ENCODE measurements at places on chromosomes 16 and 17.

- DNase-seq = no peak
Observed at GRCh38 chr17:68924793-68925720, 30.1 kb downstream of the ABCA8 start.

DNA sequence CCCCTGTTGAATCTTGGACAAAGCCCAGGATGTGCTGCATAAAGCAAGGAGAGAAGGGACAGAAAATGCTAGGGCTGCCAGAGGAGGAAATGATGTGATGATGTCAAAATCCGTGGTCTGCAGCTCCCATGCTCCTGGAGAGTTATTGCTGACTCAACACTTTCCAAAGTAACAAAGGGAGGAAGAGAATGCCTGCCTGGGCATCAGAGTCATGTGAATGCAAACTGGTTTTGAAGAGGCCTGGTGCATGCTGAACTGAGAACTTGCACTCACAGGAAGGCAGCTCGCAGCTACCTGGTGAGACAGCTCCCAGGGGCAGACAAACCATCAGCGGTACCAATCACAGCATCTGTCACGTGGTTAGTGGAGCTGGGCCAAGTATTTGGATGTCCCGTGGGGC, 2.8 kb downstream of the MARVELD3 start:
- no peak for DNase-seq

DNA sequence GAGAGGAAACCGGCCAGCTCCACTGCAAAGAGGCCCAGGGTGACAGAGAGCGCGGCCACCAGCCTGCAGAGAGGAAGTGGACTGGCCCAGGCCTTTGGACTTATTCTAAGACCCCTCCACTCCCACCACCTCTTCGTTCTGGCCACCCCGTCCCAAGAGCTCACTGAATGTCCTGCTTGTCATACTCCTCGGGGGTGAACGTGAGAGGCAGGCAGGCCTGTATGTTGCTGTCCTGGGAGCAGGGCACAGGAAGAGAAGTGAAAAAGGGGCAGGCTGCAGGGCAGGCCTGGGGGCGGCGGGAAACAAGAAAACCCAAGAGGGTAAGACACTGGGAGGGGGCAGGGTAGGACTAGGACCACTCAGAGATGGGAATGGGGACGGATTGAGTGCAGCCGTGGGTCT, 384 bp downstream of the TMEM107 start:
- DNase-seq = no peak

DNA sequence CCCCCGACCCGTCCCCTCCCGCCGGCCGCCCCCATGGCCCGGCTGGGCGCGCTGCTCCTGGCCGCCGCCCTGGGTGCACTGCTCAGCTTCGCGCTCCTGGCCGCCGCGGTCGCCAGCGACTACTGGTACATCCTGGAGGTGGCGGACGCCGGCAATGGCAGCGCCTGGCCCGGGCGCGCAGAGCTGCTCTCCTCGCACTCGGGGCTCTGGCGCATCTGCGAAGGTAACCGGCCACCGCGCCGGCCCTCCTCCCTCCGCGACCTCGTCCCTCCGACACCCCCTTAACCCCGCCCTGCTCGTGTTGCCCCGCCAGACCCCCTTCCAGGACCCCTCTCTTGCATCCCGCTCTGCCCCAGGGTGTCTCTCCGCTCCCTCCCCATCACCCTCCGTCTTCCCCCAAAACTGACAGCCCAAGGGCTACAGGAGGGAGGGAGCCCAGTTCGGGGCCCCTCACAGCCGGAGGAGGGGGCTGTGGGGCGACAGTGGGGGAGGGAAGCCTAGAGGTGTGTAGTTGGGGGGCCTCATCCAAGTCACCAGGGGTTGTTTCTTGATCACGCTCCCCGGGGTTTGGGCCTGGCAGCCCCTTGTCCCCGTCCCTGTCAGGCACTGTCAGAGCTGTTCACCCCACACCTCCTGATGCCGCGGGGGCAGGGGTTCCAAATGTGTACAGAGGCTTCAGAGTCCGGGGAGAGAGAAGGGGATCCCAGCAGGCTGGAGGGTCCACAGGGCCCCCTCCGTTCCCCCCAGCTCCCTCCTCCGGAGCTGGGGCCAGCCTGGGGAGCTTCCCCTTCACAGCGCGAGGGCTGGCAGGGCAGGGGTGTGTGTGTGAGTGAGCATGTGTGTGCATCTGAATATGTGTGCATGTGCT, 794 bp downstream of the TMEM235 start:
- DNase-seq = peak; percentile 19

GRCh38 chr16:4837733-4838501, 9.2 kb downstream of the GLYR1 start:
- no peak for DNase-seq

DNA sequence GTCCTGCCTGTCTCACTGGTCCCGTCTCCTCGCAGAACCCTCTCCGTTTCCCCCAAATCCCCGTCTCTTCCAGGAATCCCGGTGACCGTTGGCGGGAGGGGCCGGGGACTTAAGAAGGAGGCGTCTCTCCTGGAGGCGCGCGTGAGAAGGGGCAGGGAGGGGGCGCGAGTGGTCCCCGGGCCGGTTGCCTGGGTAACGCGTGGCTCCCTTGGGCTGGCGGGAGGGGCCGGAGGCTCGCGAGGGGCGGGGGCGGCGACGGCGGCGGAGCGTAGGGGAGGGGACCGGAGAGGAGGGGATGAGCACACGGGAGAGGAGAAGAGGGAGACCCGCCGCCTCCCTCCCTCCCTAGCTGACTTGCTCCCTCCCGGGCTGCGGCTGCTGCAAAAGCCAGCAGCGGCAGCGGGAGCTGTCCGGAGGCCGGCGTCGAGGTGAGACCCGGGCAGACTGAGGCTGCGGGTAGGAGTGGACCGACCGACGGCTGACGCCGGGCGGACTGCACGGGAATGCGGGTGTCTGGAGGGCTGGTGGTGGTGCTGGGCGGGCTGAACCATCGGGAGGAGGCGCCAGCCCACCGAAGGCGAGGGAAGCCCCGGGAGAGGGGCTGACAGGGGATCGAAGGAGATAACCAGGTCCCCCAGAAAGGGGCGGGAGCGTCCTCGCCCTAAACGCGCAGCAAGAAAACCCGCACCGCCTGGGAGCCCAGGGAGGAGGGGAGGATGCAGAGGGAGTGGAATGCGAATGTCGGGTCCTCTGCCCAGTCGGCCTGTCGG, at the start of gene PRRT2:
Gene PRRT2 (plus strand): TSS at position 298 of the 770 bp plus-strand sequence. CDS start 862 bp downstream, outside the sequence.
- DNase-seq = peak; percentile 62

- DNase-seq = no peak
Observed at GRCh38 chr16:75329943-75330342, 78.5 kb upstream of the BCAR1 start.

DNA sequence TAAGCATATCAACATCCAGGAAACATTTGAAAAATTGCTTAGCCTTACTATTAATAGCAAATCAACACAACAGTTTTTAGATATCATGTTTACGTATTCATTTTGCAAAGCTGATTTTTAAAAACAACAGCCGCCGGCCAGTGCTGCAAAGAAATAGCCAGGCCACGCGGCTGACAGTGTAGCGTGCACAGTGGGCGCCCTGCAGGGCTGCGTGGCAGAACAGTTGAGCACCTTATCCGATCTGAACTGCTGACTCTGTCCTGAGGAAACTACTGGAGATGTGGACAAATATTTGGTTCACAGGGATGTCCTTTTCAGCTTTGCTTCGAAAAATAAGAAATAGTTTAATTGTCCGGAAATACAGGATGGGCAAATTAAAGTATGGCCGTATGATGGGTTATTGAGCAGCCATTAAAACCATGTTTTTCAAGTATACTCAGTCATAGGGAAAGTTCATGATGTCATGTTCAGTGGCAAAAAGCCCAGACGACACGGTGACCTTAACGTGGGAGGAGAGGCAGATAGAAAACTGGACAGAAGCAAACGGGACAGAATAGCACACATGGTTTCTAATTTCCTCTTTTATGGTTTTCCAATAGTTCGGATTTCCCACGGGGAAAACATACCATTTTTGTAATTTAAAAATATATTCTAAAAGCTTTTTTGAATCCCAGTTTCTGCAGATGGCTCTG, 52.4 kb upstream of the ENDOV start:
- DNase-seq = no peak

- DNase-seq = no peak
Observed at GRCh38 chr17:8611137-8611536, 19.4 kb downstream of the MYH10 start.

GRCh38 chr17:19883537-19884215, 15.9 kb upstream of the ULK2 start:
- DNase-seq = no peak

GRCh38 chr16:23137818-23138217, 11.4 kb downstream of the USP31 start:
- DNase-seq = no peak

- no peak for DNase-seq
Observed at GRCh38 chr17:81655378-81656117, 794 bp downstream of the PDE6G start.

GRCh38 chr16:54185045-54185444, 101.5 kb downstream of the IRX3 start:
- no peak for DNase-seq

GRCh38 chr16:17143546-17144419, 327.0 kb downstream of the XYLT1 start:
- DNase-seq = no peak

GRCh38 chr17:75592348-75593020, 4.9 kb downstream of the MYO15B start:
- no peak for DNase-seq

- DNase-seq = no peak
Observed at GRCh38 chr16:64242492-64242891, 879.4 kb downstream of the CDH11 start.

- DNase-seq = peak; percentile 14
Observed at GRCh38 chr17:55005520-55005919, 37.0 kb downstream of the STXBP4 start.

- no peak for DNase-seq
Observed at GRCh38 chr16:57527027-57527426, 9.3 kb downstream of the CCDC102A start.

DNA sequence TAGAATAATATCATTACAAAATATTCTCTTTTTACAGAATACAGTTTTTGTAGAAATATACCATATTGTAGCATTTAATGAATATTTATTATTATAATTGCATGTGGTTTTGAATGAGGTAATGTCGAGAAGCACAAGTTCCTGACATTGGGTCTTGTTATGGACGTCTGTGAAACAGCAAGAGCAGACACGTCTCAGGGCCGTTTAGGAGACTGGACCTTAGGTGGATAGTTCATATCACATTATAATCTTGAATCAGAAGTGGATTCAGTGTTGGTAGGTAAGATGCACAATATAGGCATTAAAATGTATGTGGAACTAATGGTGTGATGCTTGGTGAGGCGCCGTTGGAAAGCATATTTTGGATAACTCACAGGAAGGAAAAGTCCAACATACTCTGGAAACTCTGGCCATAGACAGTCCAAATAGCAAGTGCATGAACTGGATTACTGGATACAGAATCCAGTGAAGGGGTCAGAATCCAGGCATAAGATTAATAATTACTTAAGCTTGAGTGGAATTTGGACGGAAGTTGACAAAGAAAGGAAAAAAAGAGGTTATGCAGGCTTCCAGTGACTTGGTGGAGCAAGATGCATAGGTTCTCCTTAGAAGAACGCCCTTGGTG, 17.2 kb downstream of the ABCA8 start:
- DNase-seq = no peak

DNA sequence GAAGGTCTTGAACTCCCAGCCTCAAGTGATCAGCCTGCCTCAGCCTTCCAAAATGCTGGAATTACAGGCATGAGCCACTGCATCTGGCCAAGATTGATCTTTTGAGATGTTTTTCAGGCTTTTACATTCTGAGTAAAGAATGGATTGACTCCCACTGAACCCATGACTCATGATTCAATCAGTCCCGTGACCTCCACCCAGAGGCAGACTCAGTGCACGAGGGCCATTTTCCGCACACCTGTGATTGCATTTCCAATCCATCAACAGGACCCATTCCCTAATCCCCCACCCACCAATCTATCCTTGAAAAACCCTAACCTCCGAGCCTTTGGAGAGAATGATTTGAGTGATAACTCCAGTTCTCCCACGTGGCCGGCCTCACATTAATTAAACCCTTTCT, 40.4 kb upstream of the PRKCB start:
- no peak for DNase-seq

DNA sequence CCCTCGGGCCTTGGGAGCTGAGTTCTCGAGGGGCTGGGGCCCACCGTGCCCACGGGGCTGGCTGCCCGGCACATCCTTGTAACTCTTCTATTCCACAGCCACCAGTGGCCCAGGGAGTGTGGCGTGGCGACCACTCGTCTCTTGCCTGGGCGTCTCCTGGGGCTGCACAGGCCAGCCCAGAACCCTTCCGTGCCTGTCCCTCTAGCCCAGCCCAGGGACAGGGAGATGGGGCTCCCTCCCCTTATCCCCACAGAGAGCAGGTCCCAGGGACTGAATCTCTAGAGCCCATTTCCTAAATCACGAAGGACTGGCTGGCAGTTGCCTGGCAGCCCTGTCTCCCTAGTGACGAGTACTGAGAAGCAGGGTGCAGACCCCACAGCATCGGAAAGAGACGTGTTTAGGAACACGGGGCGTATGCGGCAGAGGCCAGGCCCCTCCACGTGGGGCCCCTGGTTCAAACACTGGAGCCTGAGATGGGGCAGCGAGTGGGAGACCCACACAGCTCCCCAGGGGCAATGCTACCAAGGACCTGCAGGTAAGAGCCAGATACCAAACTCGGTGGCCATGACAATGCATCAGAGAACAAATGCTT, 51.0 kb downstream of the TIMM22 start:
- DNase-seq = no peak

- DNase-seq = no peak
Observed at GRCh38 chr16:2364638-2365210, 24.2 kb upstream of the ABCA3 start.

DNA sequence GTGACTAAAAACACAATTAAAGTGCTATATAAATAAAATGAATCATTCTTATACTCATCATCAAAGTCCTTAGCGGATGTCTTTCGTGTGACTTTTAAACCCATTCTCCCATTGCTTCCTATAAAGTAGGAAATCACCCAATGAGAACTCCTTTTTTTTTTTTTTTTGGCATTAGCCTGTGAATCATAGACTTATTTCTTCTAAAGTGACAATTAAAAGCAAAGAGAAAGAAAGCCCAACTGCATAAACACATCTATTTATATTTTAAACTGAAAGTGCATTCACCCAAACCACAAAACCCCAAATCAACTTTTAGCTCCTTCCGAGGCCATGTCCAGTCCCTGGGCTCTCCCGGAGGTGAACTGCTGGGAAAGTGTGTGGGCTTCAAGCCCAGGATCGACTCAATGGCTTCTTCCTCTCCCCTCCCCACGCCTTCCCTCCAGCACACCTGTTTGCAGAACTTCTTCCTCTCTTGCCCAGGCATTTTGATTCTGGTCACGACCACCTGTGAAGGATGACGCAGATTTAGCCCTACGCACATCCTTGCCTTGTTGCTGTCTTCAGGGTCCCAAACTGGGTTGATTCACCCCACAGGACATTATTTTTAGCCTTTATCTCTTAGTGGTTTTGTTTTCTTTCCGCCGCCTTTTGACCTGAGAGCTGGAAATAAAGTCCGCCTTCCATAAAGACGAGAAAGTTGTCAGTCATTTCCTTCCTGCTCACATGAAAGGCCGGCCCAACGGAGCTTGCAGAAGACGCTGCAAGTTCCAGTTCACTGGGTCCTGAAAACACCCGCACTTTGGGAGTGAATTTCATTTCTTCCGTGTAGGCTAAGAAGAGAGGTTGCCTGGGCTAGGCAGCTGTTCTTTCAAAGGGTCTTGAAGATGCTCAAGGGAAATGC, 166.8 kb downstream of the MAP2K6 start:
- peak; percentile 10 for DNase-seq

Measured in CD4-positive, alpha-beta T cell treated with Interleukin-10 for 1 hour (primary cell).